ENCODE measurements at places on chromosomes 6 and 20. TPM values are rescaled to one million over a fixed set of nuclear protein-coding genes. Genes with fewer than 3 reads are reported as not detected.

HLA-F gene
- 38.2 TPM for total RNA-seq

GPR63 gene
- total RNA-seq, result 1.8 TPM

EMILIN3 gene
- total RNA-seq, result 2.9 TPM

COL21A1 gene
- 62.5 TPM for total RNA-seq

PLEKHG1 gene
- 9.4 TPM for total RNA-seq

SEMG2 gene
- not detected for total RNA-seq

DTD1 gene
- 11.6 TPM for total RNA-seq

COQ3 gene
- total RNA-seq, result 3.0 TPM

GRCh38 chr6:110550353-110550752 lies 73.9 kb upstream of the SLC22A16 start:
- DNase-seq, result no peak

DNA sequence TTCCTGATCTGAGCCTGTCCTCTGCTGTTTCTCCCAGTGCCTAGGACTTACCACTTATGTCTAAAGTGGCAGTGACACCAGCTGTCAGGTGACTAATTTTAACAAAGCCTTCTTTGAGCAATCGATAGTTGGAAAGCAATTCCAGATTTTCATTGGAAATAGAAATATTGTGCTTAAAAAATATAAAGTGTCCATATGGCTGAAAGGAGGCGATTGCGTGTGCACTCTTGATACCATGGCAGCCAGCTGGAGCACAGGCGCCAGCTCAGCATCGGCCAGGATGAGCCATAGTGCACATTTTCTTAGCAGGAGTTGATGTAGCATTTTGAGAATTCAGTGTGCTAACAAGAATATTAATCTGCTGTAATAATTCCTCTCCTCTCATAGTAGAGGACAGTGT lies 70.0 kb downstream of the LRRC1 start:
- no peak for DNase-seq

DNA sequence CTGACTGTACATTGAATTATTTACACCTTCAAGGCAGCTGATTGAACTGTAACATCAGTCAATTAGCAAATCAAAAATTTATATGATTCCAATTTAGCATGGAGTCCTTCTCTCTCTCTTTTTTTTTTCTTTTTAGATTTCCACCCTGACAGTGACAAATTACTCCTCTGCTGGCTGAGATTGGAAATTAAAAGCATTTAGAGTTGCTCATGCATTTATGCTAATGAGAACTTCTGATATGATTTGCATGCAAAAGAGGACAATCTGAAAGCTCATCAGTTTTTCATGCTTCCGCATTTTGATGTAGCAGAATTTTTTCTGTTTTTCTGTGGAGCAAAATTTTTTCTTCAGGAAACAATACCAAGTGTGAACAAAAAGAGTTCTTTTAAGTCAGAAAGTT lies 130.5 kb upstream of the NOX3 start:
- no peak for DNase-seq

- DNase-seq, result no peak
Observed at GRCh38 chr20:11920083-11920482, 2.4 kb downstream of the BTBD3 start.

- no peak for DNase-seq
Observed at GRCh38 chr20:14470231-14470899, 133.0 kb upstream of the FLRT3 start.

DNA sequence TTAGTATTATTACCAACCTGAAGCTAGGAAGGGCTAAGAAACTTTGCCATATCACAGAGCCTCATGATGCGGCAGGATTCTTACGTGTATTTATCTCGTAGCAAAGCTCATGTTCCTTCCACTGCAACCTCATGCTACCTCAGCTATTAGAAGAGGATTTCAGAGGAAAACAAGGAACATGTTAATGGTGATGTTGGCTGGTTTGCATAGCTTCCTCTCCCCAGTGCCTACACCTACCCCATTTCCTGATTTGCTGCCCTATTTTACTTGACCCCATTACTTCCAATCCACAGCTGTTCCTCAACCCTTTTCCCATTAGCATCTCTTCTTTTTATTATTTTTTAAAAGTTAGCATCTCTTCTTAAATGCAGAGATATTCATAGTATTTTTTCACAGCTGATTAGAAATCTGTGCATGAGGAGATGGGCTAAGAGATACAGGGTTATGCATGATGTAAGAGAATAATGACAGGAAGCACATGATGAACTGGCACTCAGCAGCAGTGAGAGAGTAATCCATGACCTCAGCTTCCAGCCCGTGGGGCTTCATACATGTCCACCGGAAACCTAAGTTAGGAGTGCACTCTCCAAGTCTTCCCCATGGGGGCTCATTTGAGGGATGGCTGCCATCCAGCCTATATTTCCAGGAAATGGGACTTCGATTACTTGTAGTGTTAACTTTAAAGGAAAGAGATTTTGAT lies 106.1 kb upstream of the ASF1A start:
- DNase-seq, result no peak

GRCh38 chr6:116214681-116215080 lies 39.2 kb downstream of the TSPYL4 start:
- no peak for DNase-seq

GRCh38 chr6:49911252-49911651 lies 44.9 kb upstream of the CRISP1 start:
- no peak for DNase-seq

DNA sequence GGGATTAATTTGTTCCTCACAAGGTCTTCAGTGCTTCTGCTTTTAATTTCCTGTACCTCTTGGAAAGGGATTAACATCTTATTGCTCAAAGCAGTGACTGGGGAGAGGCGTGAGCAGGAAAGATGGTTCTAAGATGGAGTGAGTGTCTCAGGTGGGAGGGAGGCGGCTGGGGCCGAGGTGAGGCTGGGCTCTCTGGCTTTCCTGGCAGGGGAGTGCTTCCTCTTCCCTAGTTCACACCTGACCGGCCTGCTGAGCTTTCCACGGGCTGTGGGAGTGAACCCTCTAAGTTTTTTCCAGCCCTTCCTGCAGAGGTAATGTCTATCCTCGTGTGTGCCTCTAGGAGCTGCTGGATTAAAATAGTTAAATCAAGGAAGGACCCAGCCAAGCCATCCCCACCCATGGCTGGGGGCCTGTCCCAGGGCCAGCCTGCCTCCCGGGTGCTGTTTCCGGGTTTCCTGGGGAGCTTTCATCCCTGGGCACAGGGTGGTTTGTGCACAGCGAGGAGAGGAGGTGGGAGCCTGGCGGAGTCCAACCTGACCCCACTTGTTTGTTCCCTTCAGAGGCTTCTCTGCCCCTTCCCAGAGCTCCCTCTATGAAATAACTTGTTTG lies 179.1 kb downstream of the TFAP2C start:
- no peak for DNase-seq

- DNase-seq, result no peak
Observed at GRCh38 chr6:38713812-38714211, 1.3 kb upstream of the DNAH8 start.

- DNase-seq, result no peak
Observed at GRCh38 chr6:20838113-20838512, 303.9 kb downstream of the CDKAL1 start.

DNA sequence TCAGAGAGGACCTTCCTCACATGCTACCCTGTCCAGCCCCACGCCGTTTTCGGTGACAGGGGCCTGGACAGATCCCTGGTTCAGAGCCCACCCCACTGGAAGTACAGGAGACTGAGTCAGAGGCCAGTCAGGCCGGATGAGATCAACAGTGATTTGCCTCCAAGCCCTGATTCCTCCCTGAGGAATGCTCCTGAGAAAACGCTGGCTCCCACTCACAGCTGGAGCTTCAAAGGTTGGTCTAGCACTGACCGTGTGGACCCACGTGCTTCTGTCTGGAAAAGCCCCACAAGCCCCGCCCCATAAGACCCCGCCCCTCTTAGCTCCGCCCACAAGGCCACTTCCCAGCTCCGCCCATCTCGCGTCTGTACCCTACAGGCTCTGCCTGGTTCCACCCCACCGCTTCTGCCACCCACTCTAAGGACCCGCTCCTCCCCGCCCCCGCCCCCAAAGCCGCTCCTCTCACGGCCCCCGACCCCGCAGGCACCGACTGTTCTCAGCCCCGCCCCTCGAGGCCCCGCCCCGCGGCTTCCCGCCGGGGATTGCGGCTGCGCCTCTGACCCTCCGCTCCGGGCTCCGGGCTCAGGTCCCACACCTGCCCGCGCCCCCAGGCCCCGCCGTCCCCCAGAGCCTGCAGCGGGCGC lies 64.9 kb upstream of the BHLHE23 start:
- DNase-seq, result peak; percentile 47

- no peak for DNase-seq
Observed at GRCh38 chr6:39432330-39433025, 110.0 kb upstream of the KCNK16 start.

GRCh38 chr6:2220154-2220553 lies 25.3 kb downstream of the GMDS start:
- no peak for DNase-seq

DNA sequence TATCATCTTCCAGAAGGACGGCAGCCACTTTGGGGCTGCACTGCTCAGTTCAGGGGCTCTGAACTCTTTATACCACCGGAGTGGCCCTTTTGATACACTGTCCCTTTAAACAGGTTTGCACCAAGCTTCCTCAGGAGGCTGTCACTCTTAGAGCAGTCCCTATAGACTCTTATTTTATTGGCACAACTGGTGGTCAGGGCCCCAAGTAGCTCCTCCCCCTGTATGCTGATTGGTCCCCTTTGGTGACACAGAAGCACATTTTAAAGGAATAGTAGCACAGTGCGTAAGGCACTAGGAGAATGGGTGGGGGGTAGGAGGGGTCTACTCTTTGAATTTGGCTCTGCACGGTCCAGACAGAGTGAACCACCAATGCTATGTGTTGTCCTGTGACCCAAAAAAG lies 122.6 kb upstream of the MLN start:
- no peak for DNase-seq

GRCh38 chr6:100475554-100476320 lies 11.0 kb upstream of the SIM1 start:
- DNase-seq, result no peak

Measured in sigmoid colon (tissue), 7 donors.